ENCODE measurements at places on chromosomes 1 and 21.
A peak's percentile ranks its signal among the peaks of the same experiment; 100 is the strongest.

GRCh38 chr1:42179900-42180329, 15.4 kb upstream of the GUCA2A start:
- no peak for DNase-seq

DNA sequence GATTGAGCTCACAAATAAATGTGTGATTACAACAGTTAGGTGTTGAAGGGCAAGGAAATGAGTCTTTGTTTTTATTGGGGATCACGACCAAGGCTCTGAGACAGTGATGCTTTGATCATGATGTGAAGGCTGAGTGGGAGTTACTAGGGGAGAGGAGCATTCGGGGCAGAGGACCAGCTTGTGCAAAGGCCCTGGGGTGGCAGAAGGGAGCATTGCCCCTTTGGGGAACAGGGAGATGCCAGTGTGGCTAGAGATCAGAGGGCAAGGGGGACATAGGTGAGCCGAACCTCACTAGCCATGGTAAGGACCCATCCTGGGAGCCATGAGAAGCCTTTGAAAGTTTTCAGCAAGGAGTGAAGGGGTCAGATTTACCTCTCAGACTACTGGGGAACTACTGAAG, 31.1 kb downstream of the TNFRSF8 start:
- no peak for DNase-seq

- no peak for DNase-seq
These were observed 102.5 kb downstream of the EBNA1BP2 start for GRCh38 chr1:43069461-43070050.

GRCh38 chr1:206037581-206037980, 13.9 kb upstream of the CTSE start:
- no peak for DNase-seq

DNA sequence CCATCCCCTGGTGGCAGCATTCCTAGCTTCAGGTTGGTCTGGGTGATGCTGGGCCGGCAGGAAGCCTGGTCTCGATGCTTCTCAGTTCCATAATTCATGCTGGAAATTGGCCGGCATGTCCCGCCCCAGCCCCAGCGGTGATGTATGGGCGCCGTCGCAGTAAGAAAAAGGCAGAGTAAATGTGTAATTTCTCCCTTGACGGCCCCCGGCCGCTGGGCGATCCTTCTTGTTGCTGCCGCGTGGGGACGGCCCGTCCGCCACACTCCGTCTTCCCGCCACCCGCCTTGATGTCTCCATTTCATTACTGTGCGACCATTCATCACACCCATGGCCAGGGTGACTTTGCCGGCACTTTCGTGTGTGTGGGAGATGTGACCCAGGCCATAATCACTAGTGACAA, 8.5 kb downstream of the DMAP1 start:
- no peak for DNase-seq

- DNase-seq: no peak
These were observed 261.4 kb upstream of the USP24 start for GRCh38 chr1:55476445-55477015.

GRCh38 chr1:35261412-35262120, 6.9 kb upstream of the ZMYM4 start:
- DNase-seq: no peak

GRCh38 chr1:204348722-204349121, 11.0 kb downstream of the PLEKHA6 start:
- no peak for DNase-seq

- DNase-seq: no peak
These were observed 321.0 kb downstream of the PTBP2 start for GRCh38 chr1:97042551-97042950.

DNA sequence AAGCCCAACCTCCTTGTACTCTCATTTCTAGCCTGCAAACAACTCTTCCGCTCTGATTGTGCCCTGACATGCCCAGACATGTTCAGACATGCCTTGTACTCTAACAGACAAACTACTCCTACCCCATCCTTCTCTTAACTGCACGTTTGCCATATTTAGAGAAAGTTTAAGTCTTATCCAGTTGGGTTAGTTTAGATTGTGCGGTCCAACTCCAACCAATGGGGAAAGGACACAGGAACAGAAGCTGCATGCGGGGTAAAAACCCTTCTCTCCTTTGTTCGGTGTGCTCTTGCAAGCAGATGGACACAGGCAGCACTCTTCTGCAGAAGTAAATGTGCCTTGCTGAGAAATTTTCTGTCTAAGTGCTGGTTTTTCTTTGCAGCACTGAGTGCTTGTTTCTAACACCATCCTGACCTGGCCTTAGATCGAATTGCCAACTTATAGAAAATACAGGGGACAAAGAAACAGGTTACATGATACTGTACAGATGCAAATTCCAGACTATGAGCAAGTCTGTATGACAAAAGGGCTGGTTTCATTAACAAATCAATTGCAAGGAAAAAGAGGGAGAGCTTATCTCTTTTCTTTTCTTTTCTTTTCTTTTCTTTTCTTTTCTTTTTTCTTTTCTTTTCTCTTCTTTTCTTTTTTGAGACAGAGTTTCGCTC, 35.8 kb upstream of the IFNGR2 start:
- DNase-seq: no peak

DNA sequence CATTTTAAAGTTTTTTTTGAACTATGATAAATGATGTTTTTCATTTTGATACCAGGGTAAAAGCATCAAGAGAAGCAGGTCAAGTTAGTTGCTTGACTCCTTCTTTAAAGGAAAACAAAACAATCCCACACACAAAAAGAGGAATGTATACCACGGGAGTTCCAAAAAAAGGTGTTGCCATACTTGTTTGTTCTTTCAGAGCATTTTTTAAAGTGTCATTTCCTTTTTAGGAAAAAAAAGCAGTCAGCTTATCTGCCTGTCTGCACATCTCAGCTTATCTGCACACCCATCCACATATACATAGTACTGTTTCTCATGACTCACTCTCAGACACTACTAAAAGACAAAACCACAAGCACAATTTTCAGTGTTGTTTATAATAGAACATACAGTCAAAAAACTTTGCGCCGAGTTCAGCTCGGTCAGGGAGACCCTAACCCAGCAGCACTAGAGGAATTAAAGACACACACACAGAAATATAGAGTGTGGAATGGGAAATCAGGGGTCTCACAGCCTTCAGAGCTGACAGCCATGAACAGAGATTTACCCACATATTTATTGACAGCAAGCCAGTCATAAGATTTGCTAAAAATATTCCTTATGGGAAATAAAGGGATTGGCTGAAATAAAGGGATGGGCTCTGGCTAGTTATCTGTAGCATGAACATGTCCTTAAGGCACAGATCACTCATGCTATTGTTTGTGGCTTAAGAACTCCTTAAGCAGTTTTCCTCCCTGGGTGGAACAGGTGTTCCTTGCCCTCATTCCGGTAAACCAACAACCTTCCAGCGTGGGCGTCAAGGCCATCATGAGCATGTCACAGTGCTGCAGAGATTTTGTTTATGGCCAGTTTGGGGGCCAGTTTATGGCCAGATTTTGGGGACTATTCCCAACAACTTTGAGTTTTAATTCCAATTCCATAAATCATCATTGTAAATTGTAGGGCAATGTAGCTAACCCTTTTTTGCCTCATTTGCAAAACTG, 11.4 kb upstream of the MNDA start:
- DNase-seq: no peak

DNA sequence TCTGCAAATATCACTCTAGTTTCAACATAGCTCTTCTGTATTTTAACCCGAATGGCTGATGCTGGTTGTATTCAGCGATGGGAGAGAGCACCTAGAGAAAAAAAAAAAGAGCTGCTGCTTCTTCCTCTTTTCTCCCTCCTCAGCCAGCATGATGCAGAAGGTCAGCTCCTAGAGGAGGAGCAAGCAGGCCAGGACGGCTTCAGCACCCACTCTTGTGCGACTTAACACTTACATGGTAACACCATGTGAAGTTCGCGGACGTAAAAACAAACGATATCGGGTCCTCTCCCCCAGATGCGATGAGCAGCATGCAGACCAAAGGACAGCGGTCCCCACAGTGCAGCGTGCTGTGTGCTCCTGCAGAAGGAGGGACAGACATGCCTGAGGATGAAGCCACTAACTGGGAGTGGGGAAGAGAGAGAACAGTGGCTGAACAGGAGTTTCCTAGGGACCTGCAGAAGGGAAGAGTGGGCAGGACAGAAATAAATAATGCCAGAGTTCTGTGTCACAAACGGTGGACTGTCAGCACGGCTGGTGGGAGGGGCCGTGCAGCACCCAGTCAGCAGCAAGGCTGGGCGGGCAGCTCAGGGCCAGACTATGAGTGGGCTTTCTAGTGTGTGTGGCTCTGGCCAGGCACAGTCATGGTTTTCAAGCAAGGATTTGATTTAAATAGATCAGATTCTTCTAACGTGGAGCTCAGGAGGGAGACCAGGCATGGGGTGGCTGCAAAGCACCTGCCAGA, 11.4 kb upstream of the B3GALT5 start:
- no peak for DNase-seq

DNA sequence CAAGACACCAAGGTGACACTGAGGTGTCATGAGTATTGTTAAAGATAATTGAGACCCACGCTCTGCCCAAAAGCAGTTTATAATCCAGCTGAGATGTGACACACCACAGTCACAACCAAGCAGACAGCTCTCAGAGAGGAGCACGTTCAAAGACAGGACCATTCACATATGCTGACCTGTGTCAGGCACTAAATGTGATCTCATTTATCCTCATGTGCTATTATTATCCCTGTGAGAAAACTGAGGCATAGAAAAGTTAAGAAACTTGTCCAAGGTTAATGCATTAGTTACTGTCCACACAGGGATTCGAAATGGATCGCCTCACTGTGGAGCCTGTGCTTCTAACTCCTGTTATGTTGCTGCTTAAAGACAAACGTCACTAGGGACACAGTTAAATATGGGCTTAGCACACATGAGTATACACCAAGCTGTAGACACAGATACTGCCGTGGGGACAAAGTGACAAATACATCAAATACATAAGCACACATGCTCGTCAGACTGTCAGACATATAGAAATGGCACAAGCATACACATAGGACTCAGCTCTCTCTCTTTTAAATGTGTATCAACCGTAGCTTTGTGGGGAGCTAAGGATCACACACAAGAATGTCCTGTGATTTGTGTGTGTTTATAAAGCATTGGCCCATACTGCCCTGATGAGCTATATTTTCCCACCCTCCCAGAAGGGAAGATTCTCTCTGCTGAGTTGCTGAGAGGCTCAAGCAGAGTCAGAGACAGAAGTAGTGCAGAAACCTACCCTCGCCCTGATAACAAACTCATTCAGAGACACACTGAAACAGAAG, 3.5 kb upstream of the IGSF8 start:
- DNase-seq: no peak

- DNase-seq: no peak
These were observed 859.5 kb downstream of the USP25 start for GRCh38 chr21:16589006-16589898.

GRCh38 chr1:41020109-41020576, 1.4 kb downstream of the SLFNL1 start:
- DNase-seq: no peak

GRCh38 chr1:92960395-92961130, 699 bp downstream of the DIPK1A start:
- DNase-seq: peak; percentile 67

GRCh38 chr1:87560601-87561360, 232.1 kb downstream of the LMO4 start:
- DNase-seq: no peak

DNA sequence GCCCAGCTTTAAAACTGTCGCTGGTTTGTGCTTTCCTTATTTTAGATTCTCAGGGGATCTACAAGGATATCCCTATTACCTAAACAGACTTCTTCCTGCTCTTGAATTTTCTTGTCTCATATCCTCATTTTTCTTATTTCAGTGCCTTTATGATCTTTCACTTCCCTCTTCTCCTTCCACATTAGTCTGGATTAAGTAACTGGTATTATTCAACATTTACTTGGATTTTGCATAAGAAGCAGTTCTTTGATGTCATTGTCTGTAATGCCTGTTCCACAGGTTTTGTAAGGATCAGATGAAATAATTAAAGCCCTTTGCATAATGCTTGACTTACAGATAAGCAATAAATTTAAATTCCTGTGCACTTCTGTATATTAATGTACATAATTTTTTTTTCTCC, 26.5 kb downstream of the CXADR start:
- no peak for DNase-seq

DNA sequence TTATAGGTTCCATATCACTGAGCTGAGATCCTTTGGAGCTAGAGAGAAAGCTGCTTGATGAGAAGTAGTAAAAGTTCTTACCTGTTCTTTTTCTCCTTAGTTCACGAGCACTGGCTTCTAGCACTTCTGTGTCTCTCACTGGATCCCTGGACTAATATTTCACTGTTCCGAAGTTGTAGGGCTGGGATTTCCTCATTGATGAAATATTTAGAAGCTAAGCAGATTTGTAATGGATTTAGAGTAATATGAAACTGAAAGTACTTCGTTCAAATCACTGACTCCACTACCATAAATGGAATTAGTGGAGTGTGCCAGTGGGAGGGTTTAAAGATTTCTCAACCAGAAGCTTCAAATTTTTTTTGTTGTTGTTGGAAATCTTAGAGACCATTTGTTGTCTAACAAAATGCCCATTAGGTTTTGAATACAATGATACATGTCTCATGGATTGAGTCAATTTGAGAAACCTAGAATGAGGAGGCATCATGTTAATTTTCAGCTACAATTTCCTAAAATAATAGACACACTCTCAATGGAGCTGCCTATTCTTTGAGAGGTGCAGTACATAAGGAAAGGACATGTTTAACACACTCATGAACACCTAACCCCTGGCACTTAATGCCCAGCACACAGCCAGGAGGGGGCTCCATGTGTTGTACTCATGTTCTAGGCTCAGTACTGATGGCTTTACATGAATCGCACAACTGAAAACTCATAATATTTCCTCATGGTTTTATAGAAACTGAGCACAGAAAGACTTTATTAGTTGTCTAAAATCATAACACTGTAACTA, at the start of gene GBP1:
Gene GBP1, minus strand, starts transcription at position 130 of the 790 bp plus-strand sequence. CDS start 1,974 bp downstream, outside the sequence.
- DNase-seq: peak; percentile 6

DNA sequence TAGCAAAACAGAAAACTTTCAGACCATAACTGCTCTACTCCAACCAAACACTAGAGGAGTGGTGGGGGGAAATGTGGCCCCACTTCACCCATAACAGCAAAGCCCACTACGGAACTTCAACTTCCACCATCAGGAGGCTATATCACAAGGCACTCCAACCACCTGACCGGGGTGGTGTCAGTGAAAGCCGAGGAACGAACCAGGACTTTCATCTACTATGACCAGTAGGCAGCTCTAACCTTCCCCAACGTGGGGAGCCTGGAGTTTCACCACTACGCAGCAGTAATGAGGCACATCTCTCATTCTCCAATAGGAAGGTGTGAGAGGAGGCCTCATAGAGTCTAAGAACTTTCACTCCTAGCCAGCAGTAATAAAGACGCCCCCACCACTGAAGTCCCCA, 42.4 kb upstream of the ATP1B1 start:
- no peak for DNase-seq

- DNase-seq: no peak
These were observed 145.8 kb upstream of the ETS2 start for GRCh38 chr21:38659936-38660332.

DNA sequence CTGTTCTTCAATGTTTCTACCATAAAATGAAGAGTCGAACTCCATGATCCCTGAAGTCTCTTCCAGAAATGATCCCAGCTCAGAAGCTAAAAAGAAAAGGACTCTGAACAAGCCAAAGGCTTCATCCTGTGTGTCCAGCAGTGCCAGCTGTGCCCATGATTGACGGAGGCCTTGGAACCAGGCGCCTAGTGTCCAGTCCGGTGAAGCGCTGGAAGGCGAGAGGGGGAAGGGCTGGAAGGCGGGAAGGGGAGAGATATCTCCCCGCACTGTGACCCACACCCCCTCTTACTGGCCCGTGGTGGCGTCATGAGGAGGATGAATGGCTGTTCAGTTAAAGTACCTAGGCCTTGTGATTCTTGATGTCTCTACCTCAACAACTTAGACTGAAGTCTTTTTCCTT, 10.4 kb upstream of the PLEKHA6 start:
- no peak for DNase-seq

Measured in effector memory CD8-positive, alpha-beta T cell (primary cell).